ENCODE measurements at places on chromosomes 4 and X.

- no peak for DNase-seq
These were observed 93.4 kb downstream of the TMA16 start for GRCh38 chr4:163587867-163588266.

DNA sequence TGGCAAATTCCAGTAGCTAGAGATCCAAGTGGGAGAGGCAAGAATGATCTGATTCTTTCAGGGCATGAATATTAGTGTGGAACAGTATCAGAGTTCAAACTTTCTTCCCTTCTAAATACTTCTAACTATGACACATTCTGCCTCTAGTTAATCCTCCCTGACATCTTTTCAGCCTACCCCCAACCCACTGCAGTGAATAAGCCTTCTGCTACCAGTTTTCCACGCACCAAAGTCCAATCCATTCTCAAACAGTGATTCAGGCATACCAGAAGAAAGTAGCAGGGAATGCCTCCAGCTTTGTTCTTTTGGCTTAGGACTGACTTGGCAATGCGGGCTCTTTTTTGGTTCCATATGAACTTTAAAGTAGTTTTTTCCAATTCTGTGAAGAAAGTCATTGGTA, 155.4 kb upstream of the FTHL17 start:
- no peak for DNase-seq

- no peak for DNase-seq
These were observed 7.0 kb upstream of the CRMP1 start for GRCh38 chr4:5899881-5900280.

- peak; percentile 22 for DNase-seq
These were observed 116.2 kb downstream of the SLC2A9 start for GRCh38 chr4:9904976-9905587.

DNA sequence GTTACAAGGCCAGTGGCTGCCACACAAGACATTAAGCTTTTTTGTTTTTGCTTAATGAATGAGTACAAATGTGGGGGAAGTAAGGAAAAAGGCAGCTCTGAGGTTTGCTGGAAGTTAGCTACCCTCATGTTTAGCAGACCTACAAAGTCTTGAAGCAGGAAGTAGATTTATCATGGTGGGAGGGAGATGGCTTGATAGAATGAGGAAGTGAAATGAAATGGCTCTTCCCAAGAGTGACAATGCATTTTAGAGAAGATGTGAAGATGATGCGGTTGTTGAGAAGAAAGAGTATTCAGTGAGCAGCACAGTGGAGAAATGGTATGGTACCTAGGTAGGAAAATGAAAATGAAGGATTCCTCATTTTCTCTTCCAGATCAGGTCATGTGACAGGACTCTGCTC, 108.0 kb downstream of the SLIT2 start:
- no peak for DNase-seq

DNA sequence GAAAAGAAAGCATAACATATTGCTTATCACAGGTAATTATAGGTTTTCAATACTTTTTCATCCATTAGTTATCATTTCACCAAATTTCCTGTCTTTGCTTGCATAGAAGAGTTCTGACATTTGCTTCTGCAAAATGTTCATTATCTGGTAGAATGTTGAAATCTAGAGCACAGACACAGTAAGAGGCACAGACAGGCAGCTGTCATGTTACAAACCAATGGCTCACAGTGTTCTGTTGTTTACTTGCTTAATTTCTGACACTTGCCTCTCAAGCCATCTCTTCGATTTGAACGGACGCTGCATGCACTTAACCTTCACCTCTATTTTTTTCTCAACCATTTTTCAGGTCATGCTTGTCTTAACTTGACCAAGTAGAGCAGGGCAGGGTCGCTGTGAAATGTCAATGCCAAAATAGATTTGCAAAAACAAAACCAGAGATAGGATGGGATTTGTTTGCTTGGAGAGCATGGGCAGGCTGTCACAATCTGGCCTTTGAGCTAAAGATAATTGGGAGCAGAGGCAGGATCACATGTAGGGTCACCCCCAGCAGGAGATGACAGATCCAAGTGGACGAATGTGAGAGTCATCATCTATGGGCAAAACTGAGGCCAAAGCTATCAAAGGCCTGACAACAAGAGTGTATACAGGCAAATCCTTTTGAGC, 292.3 kb downstream of the SMARCA1 start:
- no peak for DNase-seq

DNA sequence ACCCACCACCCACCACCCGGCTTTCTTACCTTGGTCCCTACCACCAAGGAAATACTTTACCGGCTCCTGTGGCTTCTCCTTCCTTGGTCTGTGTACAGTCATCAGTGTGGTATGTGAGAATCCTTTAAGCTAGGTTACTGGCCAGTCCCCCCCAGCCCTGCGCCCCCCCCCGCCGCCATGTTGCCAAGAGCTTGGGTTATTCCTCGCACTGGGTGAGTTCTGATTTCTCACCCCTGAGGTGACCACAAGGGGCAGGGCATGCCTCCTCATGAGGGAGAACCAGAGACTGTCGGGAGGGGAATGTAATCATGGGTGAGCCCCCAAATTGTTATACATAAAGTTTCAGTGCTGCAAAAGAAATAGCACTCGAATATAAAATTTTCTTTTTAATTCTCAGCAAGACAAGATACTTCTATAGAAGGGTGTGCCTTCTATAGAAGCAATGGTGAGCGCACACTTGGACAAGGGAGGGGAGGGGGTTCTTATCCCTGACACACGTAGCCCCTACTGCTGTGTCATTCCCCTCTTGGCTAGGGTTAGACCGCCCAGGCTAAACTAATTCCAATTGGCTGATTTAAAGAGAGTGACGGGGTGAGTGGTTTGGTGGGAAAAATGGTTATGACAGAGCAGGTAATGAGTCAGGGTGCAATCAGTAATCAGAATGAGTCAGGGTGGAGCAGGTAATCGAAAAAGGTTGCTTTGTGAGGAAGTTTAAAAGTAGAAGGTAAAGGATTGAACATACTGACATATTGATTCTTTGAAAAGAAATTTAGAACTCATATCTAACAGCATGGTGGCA, 133.2 kb downstream of the KDM6A start:
- peak; percentile 69 for DNase-seq

DNA sequence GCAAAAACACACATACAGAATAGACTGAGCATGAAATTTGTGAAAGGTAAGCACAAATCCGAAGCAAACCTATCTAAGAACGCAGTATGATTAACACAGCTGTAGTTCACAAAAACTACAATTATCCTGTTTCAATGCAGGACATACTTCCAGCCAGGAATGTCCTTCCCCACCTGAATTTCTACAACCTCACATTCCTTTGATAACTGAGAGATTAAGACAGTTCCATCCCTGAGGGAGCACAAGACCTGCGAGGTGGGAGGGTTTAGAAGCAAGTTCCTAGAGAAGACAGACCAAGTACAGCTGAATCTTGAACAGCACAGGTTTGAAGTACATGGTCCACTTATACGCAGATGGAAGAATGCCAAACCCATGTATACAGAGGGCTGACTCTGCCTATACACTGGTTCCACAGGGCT, 10.6 kb downstream of the ABCG2 start:
- no peak for DNase-seq

DNA sequence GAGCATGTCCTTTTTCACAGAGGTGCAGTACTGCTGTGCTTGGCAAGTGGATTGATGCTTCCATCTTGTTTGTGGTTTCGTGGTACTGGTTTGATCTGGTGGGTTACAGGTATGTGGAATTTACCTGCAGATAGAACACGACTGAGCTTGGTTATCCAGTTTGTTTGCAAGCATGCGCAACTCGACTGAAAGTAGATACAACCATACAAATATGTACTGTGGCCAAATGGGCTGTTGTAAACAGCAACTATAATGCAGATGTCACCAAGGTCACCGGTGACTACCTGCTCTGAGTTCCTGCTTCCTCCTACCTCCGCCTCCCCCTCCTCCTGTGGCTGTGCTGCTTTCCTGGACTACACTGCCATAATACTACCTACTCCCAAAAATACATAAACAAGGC, 12.4 kb downstream of the CWH43 start:
- DNase-seq: no peak

GRCh38 chr4:98446499-98447375, 185.6 kb downstream of the RAP1GDS1 start:
- DNase-seq: peak; percentile 80

GRCh38 chr4:158786121-158786601, 17.3 kb downstream of the FNIP2 start:
- DNase-seq: no peak

DNA sequence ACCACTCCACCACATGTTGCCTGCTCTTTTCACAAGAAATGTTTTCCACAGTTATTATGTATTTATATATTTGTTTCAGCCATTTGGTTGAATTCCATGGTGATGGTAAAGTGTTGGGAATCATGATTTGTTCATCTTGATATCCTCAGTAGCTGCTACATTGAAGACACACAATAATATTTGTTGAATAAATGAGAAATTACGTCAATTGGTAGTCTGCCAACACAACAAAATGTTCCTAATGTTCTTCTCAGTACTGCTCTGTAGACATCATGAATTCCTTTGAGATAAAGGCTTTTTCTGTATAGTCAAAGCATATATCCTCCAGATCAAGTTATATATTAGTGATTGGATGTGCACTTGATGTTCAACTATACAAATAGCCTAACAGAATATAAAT, 29.5 kb downstream of the CXXC4 start:
- DNase-seq: no peak

GRCh38 chrX:43961699-43962098, 11.5 kb downstream of the NDP start:
- DNase-seq: no peak

- DNase-seq: no peak
These were observed 197.0 kb upstream of the SLC7A11 start for GRCh38 chr4:138439143-138439581.

DNA sequence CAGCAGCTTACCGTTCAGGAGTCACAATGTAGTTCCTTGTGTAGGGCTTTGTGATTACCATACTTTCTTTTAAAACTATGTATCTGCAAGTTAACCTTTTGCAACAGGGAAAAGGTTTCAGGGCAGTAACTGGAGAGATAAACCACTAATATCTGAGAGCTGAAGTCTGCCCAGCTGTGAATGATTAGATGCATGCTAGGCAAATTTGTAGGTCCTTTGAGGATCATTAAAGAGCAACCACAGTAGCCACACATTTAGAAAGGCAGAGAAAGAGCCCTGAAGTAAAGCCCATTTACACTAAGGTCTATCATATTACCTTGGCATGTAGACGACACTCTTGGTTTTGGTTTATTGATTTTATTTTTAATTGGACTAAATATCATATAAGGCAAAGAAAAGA, 60.0 kb downstream of the ATP8A1 start:
- DNase-seq: no peak

- peak; percentile 49 for DNase-seq
These were observed 29.2 kb upstream of the MXD4 start for GRCh38 chr4:2290974-2291704.

GRCh38 chr4:152996672-152997071, 60.5 kb downstream of the FHDC1 start:
- no peak for DNase-seq

GRCh38 chrX:113594123-113594841, 753.7 kb upstream of the AMOT start:
- DNase-seq: no peak

- DNase-seq: no peak
These were observed 26.0 kb upstream of the IQCM start for GRCh38 chr4:149841686-149842085.

DNA sequence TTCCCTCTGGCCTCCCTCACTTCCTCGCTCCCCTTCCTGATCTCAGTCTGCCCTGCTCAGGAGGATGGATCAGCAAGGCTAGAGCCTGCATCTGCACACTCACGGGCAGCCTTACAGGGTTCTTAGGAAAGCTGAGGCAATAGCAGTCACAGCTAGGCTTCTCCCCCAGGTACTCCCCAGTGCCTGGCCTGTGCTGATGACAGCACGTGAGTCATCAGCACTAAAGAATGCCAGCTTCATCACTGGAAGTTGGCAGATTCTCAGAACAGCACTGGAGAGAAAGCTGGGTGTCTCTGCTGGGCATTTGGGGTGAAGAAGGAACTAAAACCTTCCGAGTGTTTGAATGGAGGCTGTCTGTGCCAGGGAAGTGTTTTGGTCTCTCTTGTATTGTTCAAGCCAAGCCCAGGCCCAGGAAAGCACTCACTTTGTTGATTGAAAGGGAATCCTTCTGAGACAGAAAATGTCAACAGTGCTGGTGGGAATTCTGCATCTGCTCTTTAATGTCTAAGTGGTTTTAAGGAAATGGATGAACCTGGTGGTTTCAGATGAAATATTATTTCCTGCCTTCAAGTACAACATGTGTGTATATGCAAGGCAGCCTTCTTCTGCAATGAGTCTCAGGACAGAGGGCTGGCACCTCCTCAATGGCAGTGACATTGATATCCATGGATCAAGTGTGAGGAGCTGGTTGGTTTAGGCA, 73.0 kb upstream of the SCOC start:
- DNase-seq: no peak

DNA sequence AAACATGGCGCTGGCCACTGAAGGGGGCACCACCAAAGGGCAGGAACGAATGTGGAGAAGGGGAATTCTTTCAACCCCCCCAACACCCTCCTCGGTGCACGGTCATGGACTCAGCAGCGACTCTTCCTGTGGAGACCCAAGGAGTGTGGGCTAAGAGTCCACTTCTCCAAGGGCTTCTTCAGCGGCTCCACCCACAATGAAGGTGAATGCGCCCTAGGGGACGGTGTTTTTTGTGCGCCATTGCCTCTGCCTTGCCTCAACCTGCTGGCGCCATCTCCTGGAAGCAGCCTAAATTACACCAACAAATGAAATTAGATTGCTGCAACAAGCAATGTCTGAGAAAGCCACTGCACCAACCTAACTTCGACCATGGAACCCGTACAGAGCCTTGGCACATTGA, 169.2 kb upstream of the MAGEB18 start:
- DNase-seq: peak; percentile 47

- DNase-seq: no peak
These were observed 20.6 kb downstream of the AP1S2 start for GRCh38 chrX:15834053-15834452.

- no peak for DNase-seq
These were observed 1768.5 kb downstream of the PCDH7 start for GRCh38 chr4:32488690-32489089.

DNA sequence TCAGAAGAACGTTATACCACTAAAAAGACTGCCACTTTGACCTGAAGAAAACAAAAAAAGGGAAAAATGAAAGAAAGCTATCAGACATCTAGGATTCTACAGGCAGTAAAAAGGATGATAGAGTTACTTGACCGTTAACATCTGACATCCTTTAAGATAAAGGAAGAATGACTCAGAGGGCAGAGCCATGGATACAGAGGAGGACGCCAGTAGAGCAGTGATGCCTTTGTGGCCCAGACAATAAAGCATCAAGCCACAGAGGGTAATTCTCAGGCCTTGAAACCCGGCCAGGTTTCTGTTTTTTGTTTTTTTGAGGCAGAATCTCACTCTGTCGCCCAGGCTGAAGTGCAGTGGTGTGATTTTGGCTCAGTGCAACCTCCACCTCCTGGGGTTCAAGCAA, 9.5 kb upstream of the BEX1 start:
- no peak for DNase-seq

- no peak for DNase-seq
These were observed 34.2 kb downstream of the ARSD start for GRCh38 chrX:2894885-2895292.

DNA sequence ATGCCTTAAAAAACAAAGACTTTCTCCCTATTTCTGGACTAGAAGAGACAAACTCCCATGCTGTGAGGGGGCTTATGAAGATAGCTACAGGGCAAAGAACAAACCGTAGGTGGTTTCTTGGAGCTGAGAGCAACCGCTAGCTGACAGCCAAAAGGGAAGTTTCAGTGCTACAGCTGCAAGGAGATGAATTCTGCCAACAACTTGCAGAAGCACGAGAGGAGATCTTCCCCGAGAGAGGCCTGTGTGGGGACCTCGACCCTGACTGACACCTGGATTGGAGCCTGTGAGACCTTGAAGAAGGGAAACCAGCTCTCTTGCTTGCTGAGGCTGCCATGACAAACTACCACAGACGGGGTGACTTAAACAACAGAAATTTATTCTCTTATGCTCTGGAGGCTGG, 183.8 kb upstream of the VCX3A start:
- DNase-seq: no peak
